ENCODE measurements at places on chromosomes 11 and 22. TPM values are rescaled to one million over a fixed set of nuclear protein-coding genes. Genes with fewer than 3 reads are reported as not detected.

- peak overlapping the region; percentile 59 for H3K27ac ChIP-seq
- no peak overlapping the region for H3K4me3 ChIP-seq
- H3K36me3 ChIP-seq, result peaks cover 23% of the 10 kb centered on the region
- DNase-seq, result no peak
- H3K27me3 ChIP-seq, result no peaks in the 10 kb centered on the region
Measured at GRCh38 chr22:50398831-50399648, 55.9 kb downstream of the PPP6R2 start.

DNA sequence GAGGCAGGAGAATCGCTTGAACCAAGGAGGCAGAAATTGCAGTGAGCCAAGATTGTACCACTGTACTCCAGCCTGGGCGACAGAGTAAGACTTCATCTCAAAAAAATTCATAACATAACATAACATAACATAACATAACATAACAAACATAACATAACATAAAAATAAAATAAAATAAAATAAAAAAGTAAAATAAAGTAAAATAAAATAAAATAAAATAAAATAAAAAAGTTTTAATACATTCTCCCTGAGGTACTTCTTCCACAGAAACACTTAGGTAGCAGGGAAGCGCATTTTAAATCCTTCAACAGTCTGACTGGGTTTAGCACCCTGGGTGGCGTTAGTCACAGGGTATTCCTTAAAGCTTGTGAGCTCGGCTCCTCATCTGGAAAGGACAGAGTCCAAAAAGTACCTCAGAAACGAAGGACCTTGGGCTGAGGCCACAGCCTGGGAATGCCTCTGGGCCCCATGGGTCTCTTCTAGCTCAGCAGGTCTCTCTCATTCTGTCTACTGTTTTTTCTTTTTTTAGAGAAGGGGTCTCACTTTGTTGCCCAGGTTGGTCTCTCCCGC lies 41.7 kb downstream of the MICAL3 start:
- H3K4me3 ChIP-seq, result no peak overlapping the region
- no peak overlapping the region for H3K27ac ChIP-seq
- H3K36me3 ChIP-seq, result no peaks in the 10 kb centered on the region
- H3K27me3 ChIP-seq, result no peaks in the 10 kb centered on the region
- H3K4me1 ChIP-seq, result peaks cover 17% of the 10 kb centered on the region
- no peak for DNase-seq

GRCh38 chr11:2211113-2211971 lies 39.7 kb upstream of the TH start:
- H3K27me3 ChIP-seq, result no peaks in the 10 kb centered on the region
- H3K36me3 ChIP-seq, result no peaks in the 10 kb centered on the region
- no peak overlapping the region for H3K27ac ChIP-seq

- DNase-seq, result no peak
- no peaks in the 10 kb centered on the region for H3K4me1 ChIP-seq
- H3K27ac ChIP-seq, result no peak overlapping the region
- H3K36me3 ChIP-seq, result peaks cover 3% of the 10 kb centered on the region
- no peaks in the 10 kb centered on the region for H3K27me3 ChIP-seq
- no peak overlapping the region for H3K4me3 ChIP-seq
Measured at GRCh38 chr11:19959648-19960059, 200.6 kb downstream of the DBX1 start.

DNA sequence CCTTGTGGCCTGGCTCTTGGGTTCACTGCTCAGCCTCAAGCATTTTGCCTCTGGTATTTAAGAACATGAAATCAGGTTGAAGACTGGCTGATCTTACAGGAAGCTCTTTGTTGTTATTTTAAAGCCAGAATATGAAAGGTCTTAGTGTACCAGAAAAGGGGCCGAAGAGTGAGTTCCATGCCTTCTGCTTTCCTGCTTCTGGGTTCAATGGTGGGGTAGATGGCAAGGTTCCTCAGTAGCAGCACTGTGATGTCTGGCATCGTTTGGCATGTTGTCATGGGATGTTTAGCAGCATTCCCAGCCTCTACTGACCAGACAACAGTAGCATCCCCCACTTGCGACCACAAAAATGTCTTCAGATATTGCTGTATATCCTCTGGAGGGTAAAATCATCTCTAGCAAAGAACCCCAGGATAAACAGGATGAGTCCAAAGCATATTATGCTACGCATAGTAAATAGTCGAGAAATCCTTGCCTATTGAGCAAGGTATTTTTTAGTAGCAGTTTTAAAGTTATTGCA lies 2.4 kb downstream of the VPS26B start:
- H3K4me3 ChIP-seq, result no peak overlapping the region
- DNase-seq, result no peak
- no peak overlapping the region for H3K27ac ChIP-seq
- no peaks in the 10 kb centered on the region for H3K36me3 ChIP-seq

GRCh38 chr11:2449548-2450320 lies 4.9 kb downstream of the KCNQ1 start:
- H3K4me1 ChIP-seq, result peaks cover 29% of the 10 kb centered on the region
- H3K4me3 ChIP-seq, result no peak overlapping the region
- no peaks in the 10 kb centered on the region for H3K27me3 ChIP-seq

GRCh38 chr11:68828155-68828931 lies 13.4 kb downstream of the CPT1A start:
- no peaks in the 10 kb centered on the region for H3K27me3 ChIP-seq
- H3K36me3 ChIP-seq, result no peaks in the 10 kb centered on the region
- DNase-seq, result no peak
- no peak overlapping the region for H3K4me3 ChIP-seq

HPX gene
- total RNA-seq, result 2.0 TPM

TRIM6 gene
- 1.9 TPM for total RNA-seq

OR51B4 gene
- total RNA-seq, result not detected

PARVA gene
- 60.9 TPM for total RNA-seq

All from upper lobe of left lung (tissue), 6 donors.